ENCODE measurements at places on chromosomes 4 and X.

DNA sequence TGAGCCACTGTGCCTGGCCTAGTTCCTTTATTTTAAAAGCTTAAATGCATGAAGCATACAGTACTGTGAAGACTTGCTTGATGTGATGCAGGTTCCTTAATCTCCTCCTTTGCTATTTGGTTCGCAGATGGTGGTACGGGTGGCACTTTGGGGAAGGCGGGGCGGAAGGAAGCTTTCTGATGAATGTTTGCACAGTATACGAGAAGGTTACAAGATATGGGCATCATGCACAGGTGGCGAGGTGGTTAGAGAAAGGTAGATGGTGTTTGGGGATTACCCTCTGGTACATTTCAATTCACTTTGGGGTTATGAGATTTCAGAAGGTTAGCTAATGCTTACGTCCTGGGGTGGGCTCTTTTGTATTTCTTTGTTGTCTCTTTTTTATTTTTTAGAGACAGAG lies 17.2 kb downstream of the RHOH start:
- no peaks in the 10 kb centered on the region for H3K4me1 ChIP-seq
- H3K4me3 ChIP-seq = no peak overlapping the region
- no peak overlapping the region for H3K27ac ChIP-seq
- DNase-seq = no peak
- H3K36me3 ChIP-seq = no peaks in the 10 kb centered on the region
- no peaks in the 10 kb centered on the region for H3K27me3 ChIP-seq

DNA sequence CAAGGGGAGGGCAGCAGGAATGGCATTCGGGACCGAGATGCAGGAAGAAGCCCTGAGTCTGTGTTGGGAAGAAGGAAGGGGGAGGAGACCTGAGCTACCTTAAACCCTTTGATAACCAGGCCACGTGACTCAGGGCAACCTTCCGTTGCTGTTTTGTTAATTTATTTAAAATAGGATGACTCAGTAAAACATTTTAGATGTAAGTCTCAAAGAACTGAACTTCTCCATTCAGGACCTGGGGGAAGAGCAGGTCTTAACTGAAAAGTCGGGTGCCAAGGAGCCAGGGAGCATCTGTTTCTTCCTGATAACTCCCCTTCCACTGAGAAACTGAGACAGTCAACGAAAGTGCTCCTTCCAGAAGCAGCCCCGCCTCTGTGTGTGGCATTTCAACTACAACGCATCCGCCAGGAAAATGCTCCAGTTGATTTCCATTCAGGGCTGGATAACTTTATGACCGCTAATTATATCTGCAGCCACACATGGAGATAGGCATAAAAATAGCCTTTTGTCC lies 88.0 kb downstream of the IRF2 start:
- H3K36me3 ChIP-seq = peaks cover 45% of the 10 kb centered on the region
- no peaks in the 10 kb centered on the region for H3K27me3 ChIP-seq
- peak overlapping the region; percentile 93 for H3K27ac ChIP-seq
- DNase-seq = peak; percentile 57
- peaks cover 97% of the 10 kb centered on the region for H3K4me1 ChIP-seq

GRCh38 chrX:29788991-29789699 lies 426.2 kb upstream of the MAGEB2 start:
- no peaks in the 10 kb centered on the region for H3K27me3 ChIP-seq
- no peak overlapping the region for H3K4me3 ChIP-seq
- H3K4me1 ChIP-seq = no peaks in the 10 kb centered on the region

DNA sequence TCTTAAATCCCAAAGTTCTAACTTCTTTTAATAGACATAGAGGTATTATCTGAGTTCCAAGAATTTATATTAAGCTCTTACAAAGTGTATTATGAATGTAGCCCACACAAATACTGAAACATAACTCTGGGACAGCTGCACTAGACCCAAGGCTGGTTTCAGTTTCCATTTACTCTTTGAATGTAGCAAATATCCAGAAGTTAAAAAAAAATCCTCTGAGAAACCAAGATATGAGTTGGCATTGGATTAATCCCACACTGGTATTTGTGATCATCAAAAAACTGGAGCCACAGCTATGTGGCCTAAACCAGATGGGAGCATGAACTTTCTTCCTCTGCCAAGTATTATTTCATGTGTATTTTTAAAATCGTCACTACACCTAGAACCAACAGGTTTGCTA lies 23.6 kb upstream of the SMPX start:
- peak overlapping the region; percentile 8 for H3K27ac ChIP-seq
- H3K36me3 ChIP-seq = no peaks in the 10 kb centered on the region
- no peaks in the 10 kb centered on the region for H3K27me3 ChIP-seq
- H3K4me3 ChIP-seq = no peak overlapping the region
- DNase-seq = no peak

All from left ventricle myocardium inferior (tissue), 1 donor.